ENCODE measurements at places on chromosomes 5 and 9.
A peak's percentile ranks its signal among the peaks of the same experiment; 100 is the strongest.

GRCh38 chr9:125747053-125747764 is at the start of gene PBX3:
Gene PBX3, plus strand, starts transcription at chr9:125747373.
- DNase-seq: peak; percentile 75

GRCh38 chr9:34546834-34547827 is 24.3 kb upstream of the ENHO start:
- peak; percentile 58 for DNase-seq

DNA sequence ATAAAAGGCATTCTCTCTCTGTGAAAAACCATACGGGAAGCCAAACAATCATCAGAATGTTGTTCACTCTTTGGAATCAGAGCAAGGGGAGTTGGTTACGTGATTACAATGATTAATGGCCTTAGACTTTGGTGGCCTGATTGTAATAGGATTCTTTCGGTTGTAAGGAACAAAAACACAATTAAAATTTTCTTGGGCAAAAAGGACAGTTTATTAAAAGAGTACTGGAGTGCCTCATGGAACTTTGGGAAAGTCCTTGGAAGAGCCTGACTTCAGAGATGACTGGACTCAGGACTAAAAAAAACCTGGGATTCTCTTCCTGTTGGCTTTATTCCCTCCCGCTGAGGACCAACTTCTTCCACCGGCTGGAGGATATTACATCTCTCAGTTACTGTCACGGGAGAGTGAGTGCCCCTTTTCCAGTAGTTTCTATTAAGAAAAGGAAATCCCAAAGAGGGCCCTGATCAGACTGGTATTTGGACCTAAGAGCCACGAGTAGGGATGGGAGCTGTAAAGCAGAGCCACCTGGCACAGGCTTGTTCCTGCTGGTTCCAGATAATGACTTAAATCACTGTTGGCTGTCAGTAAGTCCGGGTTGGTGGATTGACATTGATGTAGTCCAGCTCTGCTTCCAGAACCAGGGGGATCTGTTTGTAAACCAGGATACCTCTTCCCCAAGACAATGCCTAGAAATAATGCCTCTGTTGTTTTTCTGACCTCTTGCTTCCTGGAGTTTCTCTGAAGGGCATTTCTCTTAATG is 53.9 kb downstream of the CFAP95 start:
- DNase-seq: no peak

DNA sequence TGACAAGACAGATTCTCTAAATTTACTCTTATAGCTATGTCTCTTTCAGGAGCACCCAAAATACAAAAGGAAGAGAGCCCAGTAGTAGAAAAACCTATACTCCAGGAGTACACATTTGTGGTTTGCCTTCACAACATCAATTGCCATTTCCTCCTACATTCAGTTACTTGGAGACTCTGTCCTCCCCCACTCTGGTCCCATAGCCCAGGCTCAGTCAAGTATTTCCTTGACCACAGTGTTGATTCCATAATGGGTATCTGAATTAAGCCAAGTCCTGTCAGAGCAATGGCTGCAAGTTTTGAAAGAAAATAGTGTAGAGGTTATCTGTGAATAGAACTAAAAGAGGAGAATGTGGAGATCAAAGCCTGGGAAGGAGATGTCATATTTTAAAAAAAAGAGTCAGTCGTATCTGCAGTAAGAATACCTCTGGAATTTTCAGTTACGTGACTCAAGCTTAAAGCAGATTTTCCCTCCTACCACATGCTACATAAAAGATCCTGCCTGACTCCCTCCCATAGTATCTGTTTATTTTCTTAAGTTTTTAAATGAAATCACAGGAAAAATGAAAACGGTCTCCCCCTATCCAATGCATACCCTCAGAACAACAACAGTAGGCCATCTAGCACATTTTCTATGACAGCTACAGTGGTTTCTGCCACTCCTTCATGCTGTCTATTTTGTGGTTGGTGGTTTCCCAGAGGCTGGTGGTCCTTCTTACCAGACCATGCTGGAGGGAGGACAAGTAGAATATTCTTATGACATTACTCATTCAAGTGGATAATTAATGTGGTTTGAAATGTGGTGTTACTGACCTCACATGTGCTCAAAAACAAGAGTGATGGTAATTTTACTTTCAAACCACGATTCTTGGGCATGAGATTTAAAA is 249.7 kb upstream of the TMEM161B start:
- DNase-seq: no peak

- no peak for DNase-seq
These were observed 35.1 kb downstream of the TTLL11 start for GRCh38 chr9:122058051-122058450.

- DNase-seq: no peak
These were observed 218.6 kb upstream of the RASEF start for GRCh38 chr9:83281306-83282255.

DNA sequence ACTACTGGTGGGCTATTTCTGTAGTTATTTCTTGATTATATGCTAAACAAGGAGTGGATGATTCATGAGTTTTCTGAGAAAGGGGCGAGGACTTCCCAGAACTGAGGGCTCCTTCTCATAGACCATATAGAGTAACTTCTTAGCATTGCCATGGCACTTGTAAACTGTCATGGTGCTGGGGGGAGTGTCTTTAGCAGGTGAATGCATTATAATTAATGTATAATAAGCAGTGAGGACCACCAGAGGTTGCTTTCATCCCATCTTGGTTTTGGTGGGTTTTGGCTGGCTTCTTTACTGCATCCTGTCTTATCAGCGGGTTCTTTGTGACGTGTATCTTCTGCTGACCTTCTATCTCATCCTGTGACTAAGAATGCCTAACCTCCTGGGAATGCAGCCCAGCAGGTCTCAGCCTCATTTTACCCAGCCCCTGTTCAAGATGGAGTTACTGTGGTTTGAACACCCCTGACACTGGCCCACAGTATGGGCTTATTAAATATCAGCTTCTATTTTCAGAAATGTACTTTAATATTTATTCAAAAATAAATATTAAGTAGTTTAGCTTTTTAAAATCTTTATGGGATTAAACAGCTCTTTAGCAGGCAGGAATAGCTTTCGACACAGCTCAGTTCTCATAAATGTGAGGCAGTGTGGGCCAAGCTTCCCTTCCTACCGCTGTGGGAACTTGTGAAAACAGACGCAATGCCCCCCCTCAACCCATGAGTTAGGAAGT is 44.4 kb downstream of the GALNT12 start:
- DNase-seq: no peak

DNA sequence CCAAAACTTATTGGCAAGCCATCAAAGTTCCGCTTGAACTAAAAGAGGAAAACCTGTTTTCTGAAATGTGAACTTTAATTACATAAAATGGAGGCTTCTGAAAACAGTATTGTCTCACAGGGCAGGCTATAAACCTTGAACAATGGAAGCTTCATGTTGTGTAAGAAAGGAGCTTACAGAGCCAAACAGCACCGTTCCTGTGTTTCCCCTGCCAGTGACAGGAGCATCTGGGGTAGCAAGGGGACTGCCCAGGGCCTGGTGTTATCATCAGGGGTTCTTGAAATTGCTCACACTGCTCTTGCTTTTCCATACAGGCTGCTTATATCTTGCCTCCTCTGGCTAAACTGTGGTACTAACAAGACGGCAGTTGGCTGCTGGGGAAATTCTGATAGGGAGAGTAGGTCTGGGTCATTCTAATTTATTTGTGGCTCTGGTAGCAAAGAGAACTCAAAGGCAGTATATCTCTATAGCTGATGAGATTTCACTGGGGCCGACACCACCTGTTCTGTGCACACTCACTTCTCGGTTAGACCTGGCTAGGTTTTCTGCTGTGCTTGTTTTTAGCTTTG is 40.4 kb downstream of the BASP1 start:
- DNase-seq: peak; percentile 53

GRCh38 chr5:130532786-130533185 is 628.5 kb downstream of the CHSY3 start:
- DNase-seq: no peak

GRCh38 chr5:427415-428087 is 15.4 kb upstream of the EXOC3 start:
- DNase-seq: no peak

DNA sequence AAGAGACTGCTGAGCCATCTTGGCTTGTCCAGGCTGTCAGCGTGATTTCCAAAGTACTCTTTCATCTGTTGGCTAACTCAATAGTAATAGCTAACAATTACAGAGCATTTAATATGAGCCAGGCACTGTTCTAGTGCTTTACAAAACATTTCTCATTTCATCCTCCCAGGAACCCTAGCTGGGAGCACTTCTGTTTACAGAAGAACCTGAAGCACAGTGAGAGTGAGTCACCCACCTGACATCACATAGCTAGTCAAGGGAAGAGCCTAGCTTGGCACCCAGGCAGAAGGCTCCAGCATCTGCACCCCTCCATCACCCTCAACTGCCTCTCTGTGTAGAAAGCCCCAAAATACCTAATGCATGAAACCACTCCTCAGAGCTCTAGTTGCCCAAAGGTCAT is 57.5 kb upstream of the IQGAP2 start:
- DNase-seq: no peak

DNA sequence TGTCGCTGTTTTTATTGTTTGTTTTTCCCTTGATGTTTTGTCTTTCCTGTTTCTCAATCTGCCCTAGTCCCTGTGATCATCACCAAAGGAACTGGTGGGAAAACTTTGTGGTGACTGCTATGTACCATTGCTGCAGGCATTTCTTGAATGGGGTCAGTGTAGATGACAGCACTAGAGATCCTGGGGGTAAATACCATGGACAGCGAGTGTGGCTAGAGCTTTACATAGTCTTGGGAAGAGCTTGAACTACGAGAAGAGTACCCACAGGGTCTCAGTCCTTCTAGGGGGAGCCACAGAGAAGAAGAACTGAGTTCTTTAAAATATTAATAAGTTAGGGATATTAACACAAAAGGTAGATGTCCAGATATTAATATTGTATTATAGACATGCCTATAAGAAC is 138.8 kb downstream of the PAM start:
- no peak for DNase-seq

DNA sequence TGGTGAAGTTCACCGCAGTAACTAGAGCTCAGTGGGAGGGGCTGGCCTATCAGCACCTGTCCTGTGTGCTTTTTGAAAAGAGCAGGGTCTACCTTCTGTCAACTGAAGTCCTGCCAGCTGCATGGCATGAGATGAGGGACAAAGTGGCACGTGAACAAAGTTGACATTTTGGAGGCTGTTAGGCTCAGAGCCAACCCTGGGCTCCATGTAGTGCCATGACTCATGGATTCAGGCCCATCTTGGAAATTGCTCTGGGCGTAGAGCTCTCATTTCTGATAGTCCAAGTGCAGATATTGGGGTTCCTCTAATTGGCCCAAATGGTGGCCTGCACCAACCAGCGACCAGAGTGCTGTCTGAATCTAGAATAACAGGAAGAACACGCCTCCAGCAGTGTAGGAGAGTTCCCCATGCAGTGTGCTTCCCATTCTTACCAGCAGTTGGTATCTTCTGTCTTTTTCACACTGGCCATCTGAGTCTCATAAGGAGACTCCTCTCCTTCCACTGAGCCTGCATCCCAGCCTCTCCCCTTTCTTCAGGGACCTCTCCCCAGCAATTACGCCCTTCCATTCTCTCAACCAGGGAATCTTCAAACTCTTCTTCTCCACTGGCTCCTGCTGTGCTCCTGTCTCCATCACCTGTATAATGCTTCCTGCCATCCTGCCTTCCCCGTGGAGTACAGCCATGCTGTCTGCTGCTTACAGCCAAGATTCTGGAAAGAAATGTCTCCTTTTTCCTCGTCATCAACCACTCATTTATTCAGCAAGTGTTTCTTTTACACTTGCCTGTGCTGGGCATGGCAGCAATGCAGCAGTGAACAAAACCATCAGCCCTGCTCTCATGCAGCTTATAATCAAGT is 30.4 kb downstream of the IRF1 start:
- DNase-seq: no peak

DNA sequence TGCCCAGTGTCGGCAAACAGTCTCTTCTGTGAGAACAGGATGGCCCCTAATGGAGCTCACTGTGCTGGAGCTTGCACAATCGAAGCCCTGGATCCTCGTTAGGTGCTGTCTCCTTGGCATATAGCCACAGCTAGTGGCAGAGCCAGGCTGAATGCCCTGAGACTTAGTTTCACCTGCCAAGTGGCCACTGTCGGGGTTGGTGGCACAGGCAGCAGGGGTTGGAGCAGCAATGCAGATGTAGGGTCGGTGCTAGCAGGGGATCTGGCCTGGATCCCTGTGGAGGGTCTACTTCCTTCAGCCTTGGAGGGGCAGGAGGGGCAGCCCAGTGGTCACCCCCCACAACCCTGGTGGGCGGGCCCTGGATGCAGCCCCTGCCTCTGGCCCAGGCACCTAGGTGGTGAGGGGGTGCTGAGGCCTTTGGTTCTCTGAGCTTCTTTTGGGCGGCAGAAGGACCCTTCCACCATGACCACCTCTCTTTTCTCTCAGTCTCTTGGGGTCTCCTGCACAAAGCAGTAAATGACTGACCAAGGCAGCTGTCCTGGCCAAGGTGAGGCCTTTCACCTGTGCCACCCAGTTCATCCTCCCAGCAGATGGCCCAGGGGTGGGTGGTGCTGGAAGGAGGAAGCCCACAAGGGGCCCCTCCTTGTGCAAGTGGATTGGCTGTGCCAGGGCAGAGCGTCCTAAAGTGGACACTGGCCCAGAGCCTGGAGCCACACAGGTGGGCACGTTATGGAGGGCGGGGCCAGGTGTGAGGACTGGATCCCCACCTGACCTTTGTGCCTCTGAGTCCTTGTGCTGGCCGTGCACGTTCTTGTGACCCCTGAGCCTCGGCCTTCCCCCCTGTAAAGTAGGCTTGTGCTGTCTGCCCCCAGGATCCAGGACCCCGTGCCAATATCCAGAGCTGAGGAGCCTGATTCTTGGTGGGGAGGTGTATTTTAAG is 44.8 kb downstream of the PHF2 start:
- no peak for DNase-seq

DNA sequence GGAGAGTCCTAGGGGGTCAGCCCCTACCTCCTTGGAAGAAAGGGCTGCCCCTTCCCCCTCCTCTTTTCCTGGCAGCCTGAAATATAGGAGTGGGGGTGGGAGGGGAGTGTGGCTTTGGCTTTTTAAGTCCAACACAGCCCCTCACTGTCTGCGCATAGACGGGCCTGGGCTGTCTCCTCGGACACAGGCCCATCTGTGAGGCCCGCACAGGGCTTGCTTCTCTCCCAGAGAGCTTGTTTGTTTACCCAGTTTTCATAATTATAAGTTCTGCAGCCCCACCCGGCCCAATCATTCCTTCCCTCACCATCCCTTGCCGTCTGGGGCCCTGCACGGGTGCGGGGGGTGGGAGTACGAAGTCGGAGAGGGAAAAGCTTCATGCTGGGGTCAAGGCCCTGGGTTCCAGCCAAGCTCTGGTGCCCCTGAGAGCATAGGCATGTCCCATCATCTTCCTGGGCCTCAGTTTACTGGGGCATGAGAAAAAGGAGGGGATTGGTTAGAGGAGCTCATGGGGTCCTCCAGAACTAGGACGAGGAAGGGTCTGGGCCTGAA is 54.0 kb upstream of the STXBP1 start:
- no peak for DNase-seq

- no peak for DNase-seq
These were observed 97.4 kb downstream of the KCTD16 start for GRCh38 chr5:144267961-144268513.

Measured in GM10248 (cell line).